Activated CD4-positive, CD25-positive, alpha-beta regulatory T cell treated with anti-CD3 and anti-CD28 coated beads, Interleukin-2, amount 50 U/mL, for 24 hours (primary cell): ENCODE measurements at places on chromosomes 16 and 17.

GRCh38 chr16:87107201-87107600 is 210.0 kb downstream of the C16orf95 start:
- ATAC-seq: no peak

DNA sequence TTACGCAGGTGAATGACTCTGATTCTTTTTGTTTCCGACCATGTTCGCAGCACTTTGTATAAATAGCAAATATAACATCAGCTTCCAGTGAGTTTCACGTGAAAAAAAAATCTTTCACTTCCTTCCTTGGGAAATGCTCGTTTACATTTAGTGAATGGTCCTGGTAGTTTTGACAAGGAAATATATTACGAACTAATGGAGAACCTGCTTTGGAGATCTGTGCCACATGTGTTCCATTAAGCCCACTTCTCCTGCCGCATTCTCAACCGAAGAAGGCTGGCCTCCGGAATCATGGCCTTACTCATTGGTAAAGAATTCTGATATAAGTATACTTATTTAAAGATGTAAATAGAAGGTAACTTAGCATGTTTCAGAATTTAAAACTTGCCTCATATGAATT is 3.6 kb downstream of the CRAMP1 start:
- no peak for ATAC-seq

DNA sequence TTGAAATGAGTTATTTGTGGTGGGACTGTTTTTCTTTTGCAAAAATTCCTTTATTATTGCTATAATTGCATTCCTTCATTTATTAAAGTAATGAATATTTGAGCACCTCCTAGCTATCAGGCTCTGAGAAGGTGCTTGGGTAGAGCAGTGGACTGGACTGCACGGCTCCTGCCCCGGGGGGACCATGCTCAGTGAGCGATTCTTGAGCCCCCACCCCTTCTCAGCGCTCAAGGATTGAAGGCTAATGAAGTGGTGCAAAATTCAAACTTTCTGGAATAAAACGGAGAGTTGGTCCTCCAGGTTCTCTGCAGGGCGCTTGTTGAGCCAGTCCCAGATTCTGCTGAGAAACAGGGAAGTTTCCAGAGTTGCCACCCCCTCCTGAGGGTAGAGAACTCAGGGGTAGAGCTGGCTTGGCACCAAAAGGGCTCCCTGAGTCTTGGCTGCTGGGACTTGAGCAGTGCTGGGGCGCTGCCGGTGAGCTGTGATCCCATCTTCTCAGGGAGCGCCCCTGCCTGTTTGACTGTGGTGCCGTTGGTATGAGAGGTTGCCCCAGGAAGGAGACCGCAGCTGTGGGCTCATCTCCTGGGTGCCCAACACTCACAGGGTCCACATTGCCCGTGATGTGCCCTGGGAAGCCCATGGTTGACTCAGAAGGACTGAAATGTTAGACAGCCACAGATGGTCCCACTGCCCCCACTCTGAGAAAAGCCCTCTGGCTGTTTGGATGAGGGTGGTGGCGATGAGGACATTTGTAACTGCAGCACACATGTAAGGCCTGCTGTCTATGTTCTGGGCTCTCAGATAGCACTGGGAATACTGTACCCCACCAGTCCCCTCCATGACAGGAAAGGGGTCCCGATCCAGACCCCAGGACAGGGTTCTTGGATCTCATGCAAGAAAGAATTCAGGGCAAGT is 20.0 kb downstream of the KSR1 start:
- ATAC-seq: no peak

DNA sequence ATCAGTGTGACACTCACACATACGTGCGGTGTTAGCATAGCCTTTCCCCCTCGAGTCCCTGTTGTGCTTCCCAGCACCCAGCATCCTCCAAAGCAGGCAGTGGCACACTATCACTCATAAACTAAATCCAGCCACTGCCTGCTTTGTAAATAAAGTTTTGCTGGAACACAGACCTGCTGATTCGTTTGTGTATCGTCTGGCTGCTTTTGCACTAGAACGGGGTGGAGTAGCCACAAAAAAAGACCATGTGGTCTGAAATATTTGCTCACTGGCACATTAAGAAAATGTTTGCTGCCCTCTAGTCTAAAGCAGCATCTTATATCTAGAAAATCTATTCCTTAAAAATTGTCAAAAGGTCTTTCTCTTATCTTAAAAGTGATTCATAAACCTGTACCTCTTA is 341.2 kb upstream of the ZFHX3 start:
- no peak for ATAC-seq

DNA sequence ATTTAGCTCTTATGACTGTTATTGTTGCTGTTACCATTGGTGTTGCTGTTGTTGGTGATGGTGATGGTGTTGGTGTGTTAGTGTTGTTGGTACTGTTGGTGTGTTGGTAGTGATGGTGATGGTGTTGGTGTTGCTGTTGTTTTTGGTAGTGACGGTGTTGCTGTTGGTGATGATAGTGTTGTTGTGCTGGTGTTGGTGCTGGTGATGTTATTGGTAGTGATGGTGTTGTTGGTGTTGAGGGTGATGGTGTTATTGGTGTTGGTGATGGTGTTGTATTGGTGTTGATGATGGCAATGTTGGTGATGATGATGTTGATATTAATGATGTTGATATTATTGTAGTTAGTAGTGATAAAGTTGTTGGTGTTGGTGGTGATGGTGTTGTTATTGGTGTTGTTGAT is 285.7 kb upstream of the FOXF1 start:
- ATAC-seq: no peak

- no peak for ATAC-seq
Measured at GRCh38 chr17:332558-333322, 19.9 kb downstream of the RPH3AL start.

GRCh38 chr17:69501591-69502468 is 87.3 kb downstream of the MAP2K6 start:
- ATAC-seq: no peak

DNA sequence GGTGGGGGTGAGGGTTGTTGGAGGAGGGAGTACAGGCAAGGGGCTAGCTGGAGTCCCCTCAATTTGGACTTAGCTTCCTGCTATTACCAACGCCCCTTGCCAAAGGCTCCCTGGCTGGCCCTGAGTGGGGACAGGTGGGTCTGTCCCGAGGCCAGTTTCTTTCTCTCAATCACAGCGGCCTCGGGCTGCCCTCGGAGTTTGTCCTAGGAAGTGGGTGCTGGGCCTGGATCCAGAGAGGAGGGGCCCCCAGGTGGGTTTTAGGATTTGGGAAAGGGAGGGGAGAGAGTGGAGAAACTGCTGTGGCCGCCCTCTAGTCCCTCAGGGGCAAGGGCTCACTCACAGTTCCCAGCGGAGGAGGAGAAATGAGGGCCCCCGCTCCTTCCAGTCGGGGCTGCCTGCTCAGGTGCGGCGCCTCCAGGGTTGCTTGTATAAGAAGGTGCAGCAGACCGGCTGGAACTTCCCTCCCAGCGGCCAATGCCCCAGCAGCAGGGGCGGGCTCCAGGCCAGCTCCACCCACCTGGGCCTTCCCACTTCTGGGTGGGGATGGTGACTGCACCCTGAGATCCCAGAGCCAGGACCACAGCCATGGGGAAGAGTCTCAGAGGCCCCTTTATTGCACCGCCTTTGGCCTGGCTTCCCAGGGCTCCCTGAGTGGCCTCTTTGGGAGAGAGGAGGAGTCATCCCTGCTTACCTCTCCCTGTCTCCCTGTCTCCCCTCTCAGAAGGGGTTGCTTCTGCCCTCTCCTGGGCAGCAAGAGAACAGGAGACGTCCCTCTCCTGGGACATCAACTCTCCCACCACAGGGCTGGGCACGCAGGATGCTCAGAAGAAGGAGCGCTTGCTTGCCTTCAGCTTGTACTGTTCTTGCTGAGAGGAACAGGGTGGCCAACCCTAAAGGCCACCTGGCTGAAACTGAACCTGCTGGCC is 112.0 kb upstream of the SMURF2 start:
- ATAC-seq: no peak
